ENCODE measurements at places on chromosomes 1 and 21. TPM values are rescaled to one million over a fixed set of nuclear protein-coding genes. Genes with fewer than 3 reads are reported as not detected.

Gene KLHDC7A
- not detected for total RNA-seq

Gene LMOD1
- 124 TPM for total RNA-seq

Gene FCRL5
- total RNA-seq = 0.13 TPM

Gene AIRE
- total RNA-seq = not detected

Gene TNFRSF8
- 5.8 TPM for total RNA-seq

Gene RPTN
- not detected for total RNA-seq

Gene FUBP1
- 152 TPM for total RNA-seq

Gene AK2
- 297 TPM for total RNA-seq

Gene SNX7
- 12.6 TPM for total RNA-seq

Gene TADA1
- total RNA-seq = 8.7 TPM

Gene RPF1
- 24.9 TPM for total RNA-seq

Gene LDLRAD1
- not detected for total RNA-seq

Gene LINGO4
- total RNA-seq = 0.19 TPM

Gene LORICRIN
- total RNA-seq = not detected

Gene NUP210L
- total RNA-seq = 0.06 TPM

Gene PRDX6
- total RNA-seq = 981 TPM

Gene TCHH
- 1.4 TPM for total RNA-seq

Gene AMY1C
- not detected for total RNA-seq

Gene PPIAL4G
- total RNA-seq = 0.25 TPM

Gene PRR9
- total RNA-seq = not detected

Gene GPR61
- total RNA-seq = not detected

Gene HES3
- total RNA-seq = not detected

Gene SNX27
- total RNA-seq = 21.3 TPM

Gene PCP4L1
- total RNA-seq = not detected

Gene LCE2B
- total RNA-seq = not detected

Gene C1orf116
- total RNA-seq = 0.13 TPM

Gene TEX38
- not detected for total RNA-seq

Gene ITPKB
- 35.8 TPM for total RNA-seq

Gene FCRL6
- 1.8 TPM for total RNA-seq

Gene NUDT17
- total RNA-seq = 2.3 TPM

Gene AMY2A
- total RNA-seq = not detected

Gene CNN3
- total RNA-seq = 148 TPM

Gene KAZN
- total RNA-seq = 30.6 TPM

Gene RGS7
- total RNA-seq = not detected

Gene NEGR1
- total RNA-seq = 14.5 TPM

Gene HES4
- total RNA-seq = 17.8 TPM

Gene IL19
- 0.60 TPM for total RNA-seq

Gene SPRR2B
- total RNA-seq = not detected

Gene PRXL2B
- 10.6 TPM for total RNA-seq

Gene TMEM63A
- 34.7 TPM for total RNA-seq

Gene CDK11B
- 19.1 TPM for total RNA-seq

Gene ZSWIM5
- 1.3 TPM for total RNA-seq

Gene EPHA2
- 41.8 TPM for total RNA-seq

Gene PUM1
- total RNA-seq = 94.0 TPM

Gene CNTN2
- not detected for total RNA-seq

Gene HLX
- 46.7 TPM for total RNA-seq

Gene CASQ1
- total RNA-seq = 0.48 TPM

Gene MYBPH
- total RNA-seq = not detected

Data from omental fat pad (tissue), 4 donors.